ENCODE measurements at places on chromosomes 1 and 21.

DNA sequence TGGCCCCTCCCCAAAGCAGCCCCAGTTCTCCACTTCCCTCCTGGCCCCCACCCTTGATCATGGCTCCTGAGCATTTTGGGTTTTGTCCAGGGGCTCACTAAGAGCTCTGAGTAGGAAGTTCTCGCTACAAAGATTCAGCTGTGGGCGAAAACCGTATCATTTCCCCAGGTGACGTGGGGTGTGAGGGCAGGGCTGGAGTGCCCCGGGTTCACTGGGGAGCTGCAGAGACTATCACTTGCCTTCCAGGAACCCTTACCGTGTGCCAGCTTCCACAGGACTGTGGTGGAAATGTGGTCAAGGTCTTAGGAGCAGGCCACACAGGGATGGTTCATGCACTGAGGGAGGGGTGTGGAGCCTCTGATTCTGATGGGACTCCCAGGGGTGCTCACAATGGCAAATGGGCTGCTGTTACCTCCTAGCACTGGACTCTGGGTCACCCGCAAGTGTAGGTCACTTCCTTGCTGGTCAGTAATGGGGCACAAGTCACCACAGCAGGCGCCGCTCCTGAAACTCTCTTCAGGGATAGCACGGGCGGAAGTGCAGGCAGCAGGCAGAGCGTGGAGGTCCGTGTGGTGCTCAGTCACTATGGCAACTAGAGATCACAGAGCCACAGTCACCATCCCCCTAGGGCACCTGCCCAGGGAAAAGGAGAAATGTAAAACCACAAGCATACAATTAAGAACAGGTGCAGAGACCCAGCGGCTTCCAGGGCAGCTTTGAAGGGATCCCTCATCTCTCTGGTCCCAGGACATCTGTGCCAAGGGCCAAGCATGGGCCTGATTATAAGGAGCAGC, 35.4 kb downstream of the RSPH1 start:
- DNase-seq, result peak; percentile 50

- DNase-seq, result no peak
Observed at GRCh38 chr1:107450899-107451664, 310.2 kb downstream of the NTNG1 start.

GRCh38 chr1:183043872-183044854, 20.9 kb downstream of the LAMC1 start:
- no peak for DNase-seq

- DNase-seq, result no peak
Observed at GRCh38 chr1:161933592-161934588, 89.8 kb downstream of the OLFML2B start.

- peak; percentile 6 for DNase-seq
Observed at GRCh38 chr1:51518033-51518585, 957 bp downstream of the EPS15 start.

- DNase-seq, result no peak
Observed at GRCh38 chr21:41775149-41775472, 8.3 kb upstream of the RIPK4 start.

GRCh38 chr1:194196562-194196961, 1010.1 kb upstream of the B3GALT2 start:
- DNase-seq, result no peak

DNA sequence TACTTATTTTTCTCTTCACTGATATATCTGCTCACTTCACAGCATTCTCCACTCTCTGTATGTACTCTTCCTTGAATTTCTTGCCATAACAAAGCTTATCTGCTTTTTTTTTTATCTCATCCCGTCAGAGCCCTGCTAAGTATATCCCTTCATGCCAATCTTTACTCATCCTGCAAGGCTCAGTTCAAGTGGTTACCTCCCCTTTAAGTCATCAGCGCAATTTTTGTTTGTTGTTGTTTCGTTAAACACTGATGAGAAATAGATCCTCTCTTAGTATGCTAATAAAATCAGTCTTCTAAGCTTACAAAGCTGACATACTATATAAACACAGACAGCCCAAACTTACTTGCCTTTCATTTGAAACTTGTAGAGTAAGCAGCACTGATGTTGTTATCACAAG, 17.8 kb downstream of the COL24A1 start:
- DNase-seq, result no peak

GRCh38 chr1:171226747-171227370, 21.4 kb upstream of the FMO1 start:
- peak; percentile 2 for DNase-seq

DNA sequence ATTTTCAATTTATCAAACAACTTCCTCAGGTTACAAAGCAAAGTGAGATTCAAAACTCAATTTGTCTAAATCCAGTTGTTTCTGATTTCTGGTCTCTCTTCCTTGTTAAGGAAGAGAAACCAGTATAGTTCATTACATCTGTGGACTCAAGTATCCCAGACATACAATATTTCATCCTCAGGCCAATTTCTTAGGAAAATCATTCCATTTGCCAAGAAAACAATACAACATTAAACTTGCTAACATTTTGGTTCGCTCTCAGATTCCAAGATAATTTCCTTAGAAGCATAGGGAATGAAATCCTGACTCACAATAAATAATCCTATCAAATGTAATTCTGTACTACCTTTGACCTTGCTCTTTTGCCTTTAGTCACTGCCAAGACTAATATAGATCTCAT, 11.2 kb upstream of the TTLL7 start:
- DNase-seq, result no peak

- DNase-seq, result no peak
Observed at GRCh38 chr1:11062965-11063401, 3.2 kb upstream of the SRM start.

DNA sequence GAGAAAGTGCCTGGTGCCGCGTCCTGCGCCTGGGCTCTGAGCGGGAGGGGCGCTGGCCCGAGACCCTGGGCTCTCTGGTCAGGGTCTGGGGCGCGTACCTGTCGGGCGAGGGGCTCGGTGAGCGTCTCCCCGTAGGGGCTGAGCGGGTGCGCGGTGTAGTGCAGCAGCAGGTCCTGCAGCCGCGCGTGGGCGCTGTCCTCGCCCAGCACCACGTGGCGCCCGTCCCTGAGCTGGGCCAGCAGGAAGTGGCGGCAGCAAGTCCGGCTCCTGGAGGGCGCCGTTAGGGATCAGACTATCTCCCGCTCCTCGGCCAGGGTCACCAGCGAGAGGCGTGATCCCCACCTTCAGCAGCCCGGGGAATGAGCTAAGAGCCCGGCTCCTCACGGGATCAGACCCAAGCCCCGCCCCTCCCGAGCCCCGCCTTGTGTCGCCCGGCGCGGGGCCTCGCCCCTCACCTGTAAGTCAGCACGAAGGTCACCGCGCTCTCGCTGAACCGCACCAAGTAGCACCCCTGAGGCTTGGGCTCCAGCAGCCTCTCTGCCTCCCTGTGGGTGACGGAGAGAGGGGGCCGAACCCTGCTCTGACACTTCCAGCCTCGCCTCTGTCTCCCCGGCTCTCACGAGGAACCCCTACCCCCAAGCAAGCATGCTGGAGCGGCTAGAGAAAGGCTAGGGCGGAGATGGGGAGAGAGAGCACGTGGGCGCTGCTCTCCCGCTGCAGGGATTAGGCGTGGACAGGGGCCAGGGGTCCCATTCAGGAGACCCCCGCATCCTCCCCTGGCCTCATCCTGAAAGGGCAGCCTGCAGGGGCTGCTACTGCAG, 2.7 kb downstream of the SH2D2A start:
- DNase-seq, result peak; percentile 70

GRCh38 chr1:204563307-204563706, 47.1 kb downstream of the MDM4 start:
- peak; percentile 30 for DNase-seq

DNA sequence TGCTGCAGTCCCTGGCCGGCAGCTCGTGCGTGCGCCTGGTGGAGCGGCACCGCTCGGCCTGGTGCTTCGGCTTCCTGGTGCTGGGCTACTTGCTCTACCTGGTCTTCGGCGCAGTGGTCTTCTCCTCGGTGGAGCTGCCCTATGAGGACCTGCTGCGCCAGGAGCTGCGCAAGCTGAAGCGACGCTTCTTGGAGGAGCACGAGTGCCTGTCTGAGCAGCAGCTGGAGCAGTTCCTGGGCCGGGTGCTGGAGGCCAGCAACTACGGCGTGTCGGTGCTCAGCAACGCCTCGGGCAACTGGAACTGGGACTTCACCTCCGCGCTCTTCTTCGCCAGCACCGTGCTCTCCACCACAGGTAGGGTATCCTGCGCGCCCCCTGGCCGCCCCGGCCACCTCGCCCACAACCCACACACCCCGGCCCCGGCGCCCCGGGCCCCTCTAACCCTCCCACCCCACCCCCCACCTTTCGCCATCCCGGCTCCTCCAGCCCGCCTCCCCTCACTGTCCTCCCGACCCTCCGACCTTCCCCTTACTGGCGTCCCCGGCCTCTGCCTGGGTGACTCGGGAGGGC, 352 bp downstream of the KCNK1 start:
- no peak for DNase-seq

GRCh38 chr1:15046487-15047165, 106.9 kb upstream of the TMEM51 start:
- peak; percentile 55 for DNase-seq

DNA sequence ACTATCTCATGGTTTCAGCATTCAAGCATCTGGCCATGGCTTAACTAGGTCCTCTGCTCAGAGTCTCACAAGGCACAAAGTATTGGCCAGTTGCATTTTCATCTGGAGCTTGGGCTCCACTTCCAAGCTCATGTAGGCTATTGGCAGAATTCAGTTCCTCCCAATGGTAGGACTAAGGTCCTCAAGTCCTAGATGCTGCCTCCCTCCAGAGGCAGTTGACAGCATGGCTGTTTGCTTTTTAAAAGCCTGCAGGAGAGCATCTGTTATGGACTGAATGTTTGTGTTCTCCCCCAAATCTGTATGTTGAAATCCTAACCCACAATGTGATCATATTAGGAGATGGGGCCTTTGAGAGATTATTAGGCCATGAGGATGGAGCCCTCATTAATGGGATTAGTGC, 38.0 kb upstream of the HLX start:
- DNase-seq, result no peak

DNA sequence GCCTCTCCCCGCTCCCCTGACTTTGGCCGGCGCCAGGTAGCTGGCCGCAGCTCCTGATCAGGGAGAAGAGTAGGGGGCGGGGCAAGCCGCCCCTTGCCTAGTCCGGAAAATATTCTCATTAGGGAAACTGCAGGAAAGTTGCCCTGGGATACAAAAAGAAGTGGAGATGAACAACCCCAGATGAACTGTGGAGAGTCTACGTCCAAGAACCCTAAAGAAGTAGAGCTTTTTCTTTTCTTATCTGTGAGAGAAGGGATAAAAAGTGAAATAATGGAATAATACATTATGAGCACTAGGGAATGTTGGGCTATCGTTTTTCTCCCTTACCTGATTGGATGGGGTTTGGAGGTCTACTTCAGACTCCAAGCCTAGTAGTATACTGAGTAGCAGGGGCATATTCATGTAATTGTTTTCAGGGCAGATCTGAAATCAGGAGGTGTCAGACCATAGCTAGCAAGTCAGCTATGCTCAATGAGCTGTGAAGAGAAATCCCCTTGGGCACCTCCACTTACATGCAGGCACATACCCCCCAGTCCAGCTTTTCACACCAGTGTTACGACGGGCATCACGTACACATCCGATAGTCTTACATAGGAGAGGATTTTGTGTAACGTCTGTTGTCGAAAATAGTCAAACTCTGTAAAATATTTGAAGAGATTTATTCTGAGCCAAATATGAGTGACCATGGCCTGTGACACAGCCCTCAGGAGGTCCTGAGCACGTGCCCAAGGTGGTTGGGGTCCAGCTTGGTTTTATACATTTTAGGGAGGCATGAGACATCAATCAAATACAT, 1.7 kb upstream of the DUSP10 start:
- no peak for DNase-seq

- DNase-seq, result no peak
Observed at GRCh38 chr1:244205906-244206305, 154.8 kb downstream of the ZBTB18 start.

DNA sequence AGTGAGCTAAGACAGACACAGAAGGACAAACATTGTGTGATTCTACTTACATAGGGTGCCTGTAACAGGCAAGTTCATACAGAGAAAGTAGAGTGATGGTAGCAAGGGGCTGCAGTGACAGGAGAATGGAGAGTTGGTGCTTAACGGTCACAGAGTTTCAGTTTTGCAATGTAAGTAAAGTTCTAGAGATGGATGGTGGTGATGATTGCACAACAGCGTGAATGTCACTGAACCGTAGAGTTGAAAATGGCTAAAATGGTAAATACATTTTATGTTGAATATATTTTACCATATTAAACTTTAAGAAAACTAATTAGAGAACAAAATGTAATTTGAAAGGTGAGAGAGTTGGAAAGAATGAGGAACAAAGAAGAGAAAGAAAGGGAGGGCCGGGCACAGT, 8.7 kb downstream of the CFAP107 start:
- no peak for DNase-seq

- no peak for DNase-seq
Observed at GRCh38 chr1:25871086-25871703, 4.3 kb downstream of the PAQR7 start.

GRCh38 chr1:151494741-151495281, 16.4 kb upstream of the CGN start:
- DNase-seq, result no peak

DNA sequence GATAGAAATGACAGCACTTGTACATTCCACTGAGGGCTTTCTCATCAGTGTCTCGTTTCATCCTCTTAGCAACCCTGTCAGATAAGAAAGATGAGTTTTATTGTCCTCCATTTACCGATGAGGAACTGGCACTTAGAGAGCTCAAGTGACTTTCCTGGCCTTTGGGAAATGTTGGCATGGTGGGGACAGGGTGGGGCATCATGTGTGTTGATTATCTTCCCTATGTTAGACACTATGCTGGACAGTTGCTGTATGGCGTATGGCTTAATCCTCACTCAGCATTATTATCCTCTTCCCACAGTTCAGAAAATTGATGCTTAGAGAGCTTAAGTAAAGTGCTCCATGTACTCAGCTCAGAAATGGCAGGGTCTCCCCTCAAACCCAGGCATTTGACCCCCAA, 163.2 kb downstream of the CAMTA1 start:
- DNase-seq, result no peak

DNA sequence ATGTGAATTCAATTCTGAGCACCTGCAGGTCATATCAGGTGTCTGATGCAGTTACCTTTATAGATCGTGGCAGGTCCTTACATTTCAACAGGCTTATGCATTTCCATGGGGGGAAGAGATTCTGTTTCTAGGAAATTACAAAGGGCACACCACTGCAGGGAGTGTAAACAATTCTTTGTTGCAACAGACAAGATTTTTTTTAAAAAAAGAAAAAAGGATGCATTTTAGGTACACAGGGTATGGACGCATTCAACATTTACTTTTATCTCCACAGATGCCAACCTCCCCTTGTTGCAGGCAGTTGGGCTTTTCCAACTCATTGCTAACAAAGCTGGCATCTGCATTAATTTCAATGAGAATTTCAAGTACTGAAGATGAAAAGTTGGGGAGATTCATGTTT, 13.5 kb upstream of the TEKT2 start:
- no peak for DNase-seq

All from stimulated activated naive CD4-positive, alpha-beta T cell (primary cell).